ENCODE measurements at places on chromosomes 5 and 9.

DNA sequence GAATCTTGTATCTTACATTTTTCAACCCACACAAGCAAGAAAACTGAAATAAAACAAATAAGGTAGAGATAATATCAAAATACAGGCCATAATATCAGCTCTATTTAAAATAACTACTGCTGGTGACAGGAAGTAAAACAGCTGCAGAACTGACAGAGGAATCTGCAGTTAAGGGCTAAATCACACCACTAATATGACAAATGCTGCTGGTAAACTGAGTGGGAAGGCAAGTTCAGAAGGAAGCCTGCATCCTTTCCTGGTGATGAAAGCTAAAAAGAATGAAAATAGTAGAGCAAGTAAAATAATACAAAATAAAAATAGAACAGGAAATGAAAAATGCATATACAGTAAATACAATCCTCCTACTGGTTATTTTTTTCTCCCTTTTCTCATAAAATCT, 1293.7 kb upstream of the C9orf72 start:
- no peak for DNase-seq

DNA sequence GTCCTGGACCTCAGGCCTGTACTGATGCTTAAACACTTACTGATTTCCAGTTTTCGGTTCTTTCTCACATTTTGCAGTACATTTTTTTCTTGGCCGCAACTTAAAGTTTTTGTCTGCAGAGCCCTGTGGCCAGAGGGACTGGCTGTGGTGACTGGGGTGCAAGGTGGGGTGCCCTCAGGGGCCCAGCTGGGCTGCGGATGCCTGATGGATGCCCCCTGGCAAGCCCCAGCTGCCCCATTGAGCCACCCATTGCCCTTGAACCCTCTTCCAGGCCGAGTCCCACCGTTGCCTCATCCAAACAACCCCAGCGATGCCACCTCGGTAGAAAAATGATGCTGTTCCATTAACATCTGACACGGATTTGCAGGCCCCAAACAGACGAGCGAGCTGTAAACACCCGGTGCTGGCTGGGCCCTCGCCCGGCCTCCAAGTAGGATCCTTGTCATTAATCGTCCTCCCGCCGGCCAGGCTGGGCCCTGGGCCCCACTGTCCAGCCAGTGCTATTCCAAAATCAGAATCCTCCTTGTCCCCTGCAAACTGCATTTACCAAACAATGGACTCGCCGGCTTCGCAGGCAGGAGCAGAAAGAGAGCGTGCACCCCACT, 107.9 kb downstream of the PHF2 start:
- no peak for DNase-seq

GRCh38 chr5:1763548-1763911, 36.1 kb downstream of the MRPL36 start:
- peak; percentile 60 for DNase-seq

DNA sequence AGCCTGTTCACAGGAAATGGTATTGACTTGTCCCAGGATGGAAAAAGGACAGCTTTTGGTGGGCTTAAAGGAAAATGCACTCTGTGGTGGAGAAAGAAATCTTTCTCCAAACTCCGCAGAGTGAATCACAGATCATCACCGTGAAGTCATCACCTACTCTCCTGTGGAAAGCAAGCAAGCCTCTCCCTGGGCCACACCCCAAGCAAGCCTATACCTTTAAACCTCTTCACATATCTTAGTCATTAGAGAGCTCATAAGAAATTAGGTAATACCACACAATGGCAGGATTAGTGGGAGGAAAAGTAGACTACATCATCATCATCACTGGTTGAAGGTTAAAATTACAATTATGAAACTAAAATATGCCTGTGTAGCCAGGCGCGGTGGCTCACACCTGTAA, 23.2 kb downstream of the TLE1 start:
- no peak for DNase-seq

DNA sequence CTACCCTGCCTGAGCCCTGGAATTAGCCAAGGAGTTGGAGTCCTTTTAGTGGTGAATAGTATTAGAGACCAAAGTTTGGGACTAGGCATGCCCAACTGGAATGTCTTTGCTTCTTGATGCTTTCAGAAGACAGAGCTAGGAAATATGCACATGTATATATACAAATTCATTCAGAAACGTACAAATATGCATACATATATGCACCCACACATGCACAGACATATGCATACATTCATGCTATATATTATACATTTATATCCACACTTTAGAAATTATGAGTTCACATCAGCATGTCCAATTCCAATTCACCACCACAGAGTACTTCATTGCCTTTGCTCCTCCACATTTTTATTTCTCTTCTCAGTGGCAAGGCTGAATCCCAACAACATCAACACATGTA, 398.3 kb upstream of the MPDZ start:
- DNase-seq: no peak

- no peak for DNase-seq
Observed at GRCh38 chr5:91065496-91065895, 317.6 kb downstream of the ARRDC3 start.

DNA sequence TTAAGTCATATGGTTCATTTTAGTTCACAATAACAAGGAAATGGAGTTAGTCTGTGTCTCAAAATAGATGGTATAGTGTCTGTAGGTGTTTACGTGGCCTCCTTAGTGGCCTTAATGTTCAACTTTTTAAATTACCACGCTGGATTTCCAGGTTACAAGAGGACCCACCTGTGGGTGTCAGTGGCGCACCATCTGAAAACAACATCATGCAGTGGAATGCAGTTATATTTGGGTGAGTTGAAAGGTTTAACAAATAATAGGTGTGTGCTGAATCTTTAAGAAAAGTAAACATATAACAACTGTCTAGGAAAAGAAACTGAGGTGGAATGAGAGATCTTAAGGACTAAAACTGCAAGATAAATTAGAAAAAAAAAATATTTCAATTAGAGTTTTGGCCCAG, 2.9 kb downstream of the UBE2B start:
- DNase-seq: peak; percentile 28

GRCh38 chr9:113953531-113953930, 77.4 kb downstream of the ZNF618 start:
- DNase-seq: no peak

DNA sequence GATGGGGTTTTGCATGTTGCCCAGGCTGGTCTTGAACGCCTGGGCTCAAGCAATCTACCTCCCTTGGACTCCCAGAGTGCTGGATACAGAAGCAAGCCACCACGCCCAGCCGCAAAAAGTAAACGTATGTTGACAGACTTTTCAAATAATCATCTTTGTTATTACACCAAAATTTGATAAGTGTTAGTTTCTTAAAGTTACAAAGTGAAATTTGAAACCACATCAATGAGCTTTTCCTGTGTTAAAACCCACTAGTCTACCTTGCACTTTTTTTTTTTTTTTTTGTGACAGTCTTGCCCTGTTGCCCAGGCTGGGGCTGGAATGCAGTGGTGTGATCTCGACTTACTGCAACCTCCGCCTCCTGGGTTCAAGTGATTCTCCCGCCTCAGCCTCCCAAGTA, 29.9 kb downstream of the SPACA9 start:
- DNase-seq: no peak

DNA sequence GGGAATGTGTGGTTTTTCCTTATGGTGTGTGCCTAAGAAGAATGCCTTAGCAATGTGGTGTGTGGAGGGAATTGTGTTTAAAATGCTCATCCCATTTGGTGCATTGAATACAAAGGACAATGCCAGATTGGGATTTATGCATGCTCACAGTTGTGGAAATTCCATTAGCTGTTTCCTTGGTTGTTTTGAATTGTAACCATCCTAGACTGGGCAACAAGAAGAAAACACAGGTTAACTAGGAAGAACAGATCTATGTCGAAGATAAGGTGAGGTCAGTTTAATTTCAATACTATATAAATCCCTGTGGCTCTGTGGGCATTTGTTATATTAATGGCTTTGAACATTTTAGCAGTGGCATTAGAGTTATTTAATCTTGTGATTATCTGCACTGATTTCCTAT, 266.8 kb downstream of the MAT2B start:
- no peak for DNase-seq

GRCh38 chr9:15220658-15221318, 86.2 kb downstream of the TTC39B start:
- DNase-seq: no peak

DNA sequence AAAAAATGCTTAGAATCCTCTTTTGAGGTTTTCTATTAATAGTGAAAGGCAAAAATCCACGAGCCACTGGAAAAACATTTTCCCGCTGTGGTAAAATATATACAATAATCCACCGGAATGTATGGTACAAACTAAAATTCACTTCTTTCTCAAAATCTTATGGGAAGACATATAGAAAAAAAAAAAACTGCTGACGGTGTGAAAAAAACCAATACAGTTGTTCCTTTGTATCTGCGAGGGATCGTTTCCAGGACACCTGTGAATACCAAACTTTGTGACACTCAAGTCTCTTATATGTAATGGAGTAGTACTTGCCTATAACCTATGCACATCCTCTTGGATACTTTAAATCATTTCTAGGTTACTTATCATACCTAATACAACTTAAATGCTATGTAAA, 13.3 kb downstream of the DIRAS2 start:
- no peak for DNase-seq

- DNase-seq: no peak
Observed at GRCh38 chr5:174376056-174376455, 330.6 kb downstream of the NSG2 start.

DNA sequence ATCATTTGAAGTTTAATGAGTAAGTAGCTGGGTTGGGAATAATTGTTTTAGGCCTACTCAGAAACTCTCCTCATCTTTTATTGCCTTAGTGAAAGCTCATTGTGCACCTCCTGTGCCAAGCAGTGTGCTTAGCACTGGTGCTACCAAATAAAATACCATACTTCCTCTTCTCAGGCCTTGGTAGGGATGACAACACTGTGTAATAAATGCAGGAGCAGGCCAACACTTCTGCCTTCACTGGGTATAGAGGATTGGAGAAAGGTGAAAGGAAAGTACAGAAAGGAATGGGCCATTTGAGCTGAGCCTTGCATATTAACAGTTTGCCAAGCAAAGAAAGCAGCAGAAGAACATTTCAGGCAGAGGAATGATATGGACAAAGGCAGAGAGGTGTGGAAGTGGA, 285.7 kb downstream of the NR3C1 start:
- no peak for DNase-seq

DNA sequence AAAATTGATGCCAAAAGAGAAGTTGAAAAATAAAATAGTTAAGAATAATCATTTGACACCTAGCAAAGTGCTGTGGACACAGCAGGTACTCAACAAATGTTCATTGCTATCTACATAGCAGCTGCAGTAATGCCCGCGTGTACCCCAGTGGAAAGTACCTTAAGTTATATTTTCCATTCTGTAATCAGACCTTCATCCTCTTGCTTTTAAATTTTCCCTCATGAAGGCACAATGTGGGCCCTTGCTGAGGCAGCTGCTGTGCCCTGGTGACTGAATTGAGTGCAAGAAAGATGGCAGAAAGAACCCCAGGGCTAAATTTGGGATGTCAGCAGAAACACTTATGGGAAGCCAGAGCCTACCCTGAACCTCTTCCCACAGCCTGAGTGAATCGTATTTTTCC, 65.9 kb downstream of the CYFIP2 start:
- no peak for DNase-seq

GRCh38 chr5:77066184-77066583, 20.9 kb downstream of the ZBED3 start:
- no peak for DNase-seq

- DNase-seq: no peak
Observed at GRCh38 chr9:108874058-108874788, 12.2 kb downstream of the ACTL7A start.

DNA sequence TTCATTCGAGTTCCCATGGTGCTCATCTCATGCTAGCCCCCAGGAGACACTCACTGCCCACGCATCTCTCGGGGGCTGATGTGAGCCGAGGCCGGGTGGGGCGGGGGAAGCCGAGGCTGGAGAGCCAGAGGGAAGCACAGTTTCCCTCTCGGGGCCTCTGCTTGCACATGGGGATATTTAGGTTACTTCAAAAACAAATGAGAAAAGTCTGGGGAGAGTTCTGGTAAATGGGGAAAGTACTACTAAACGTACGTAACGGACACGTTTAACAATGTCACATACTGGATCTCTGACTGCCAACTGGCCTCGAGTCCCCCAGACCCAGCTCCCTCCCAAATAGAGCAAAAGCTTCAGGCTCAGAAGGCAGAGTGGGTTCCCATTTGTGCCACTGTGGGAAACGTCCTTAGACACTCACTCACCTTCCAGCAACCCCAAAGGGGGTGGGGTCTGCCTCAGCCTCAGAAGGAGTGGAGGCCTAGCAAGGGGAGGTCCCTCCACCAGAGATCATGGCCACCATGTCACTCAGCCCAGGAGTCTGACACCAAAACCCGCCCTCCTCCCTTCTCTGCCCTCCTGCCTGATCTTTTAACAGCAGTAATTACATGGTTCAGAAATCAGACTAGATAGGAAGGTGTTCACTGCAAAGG, 33.8 kb upstream of the NTNG2 start:
- DNase-seq: no peak

DNA sequence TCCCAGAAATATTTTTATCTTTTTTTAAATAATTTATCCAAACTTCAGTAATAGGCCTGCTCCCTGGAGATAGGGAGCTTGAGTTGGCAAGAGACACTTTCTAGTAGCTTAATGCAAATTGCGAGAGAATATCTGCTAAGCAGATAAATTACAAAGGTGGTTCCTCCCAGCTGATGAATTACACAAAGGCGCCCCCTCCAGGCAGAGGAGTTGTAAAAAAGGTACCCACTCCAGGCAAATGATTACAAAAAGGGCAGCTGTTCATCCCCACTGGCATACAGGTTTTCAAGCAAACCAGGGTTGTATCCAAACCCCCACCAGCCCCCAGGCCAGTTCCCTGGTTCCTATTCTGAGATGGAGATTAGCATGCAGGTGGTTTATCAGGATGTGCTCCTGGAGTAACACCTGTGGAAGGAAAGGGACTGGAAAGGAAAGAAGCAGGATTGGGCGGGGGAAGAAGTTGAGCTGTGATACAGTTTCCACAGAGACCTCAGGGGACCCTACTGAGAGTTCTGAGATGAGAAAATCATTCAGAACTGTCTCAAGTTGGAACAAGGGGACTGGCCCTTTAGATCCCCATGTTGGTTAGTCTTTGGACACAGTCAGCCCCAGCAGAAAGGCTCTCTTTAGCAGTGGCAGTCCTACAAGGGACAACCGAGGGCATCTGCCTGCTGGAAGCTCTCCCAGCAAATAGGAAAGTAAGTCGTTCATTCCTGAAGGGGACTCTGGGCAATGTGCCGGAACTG, 25.5 kb downstream of the ESM1 start:
- no peak for DNase-seq

DNA sequence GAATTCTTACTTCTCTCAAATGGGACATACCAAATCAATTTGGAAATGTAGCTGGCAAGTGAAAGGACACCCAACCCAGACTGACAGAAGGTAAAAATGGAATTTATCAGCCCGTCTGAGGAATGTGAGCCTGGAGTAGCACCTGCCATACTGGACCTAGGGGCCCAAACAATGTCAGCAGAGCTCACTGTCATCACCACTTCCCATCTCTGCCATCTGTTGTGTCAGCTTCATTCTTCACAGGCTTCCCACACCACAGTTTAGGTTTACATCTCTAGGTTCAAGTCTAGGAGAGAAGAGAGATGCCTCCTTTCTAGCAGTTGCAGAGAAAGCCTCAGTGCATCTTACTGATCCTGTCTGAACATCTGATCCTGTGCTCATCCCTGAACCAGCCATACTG, 222.4 kb downstream of the DOCK8 start:
- DNase-seq: no peak
